ENCODE measurements at places on chromosomes 6 and 20.

- no peak for DNase-seq
These were observed 64.8 kb downstream of the UTRN start for GRCh38 chr6:144349690-144350527.

DNA sequence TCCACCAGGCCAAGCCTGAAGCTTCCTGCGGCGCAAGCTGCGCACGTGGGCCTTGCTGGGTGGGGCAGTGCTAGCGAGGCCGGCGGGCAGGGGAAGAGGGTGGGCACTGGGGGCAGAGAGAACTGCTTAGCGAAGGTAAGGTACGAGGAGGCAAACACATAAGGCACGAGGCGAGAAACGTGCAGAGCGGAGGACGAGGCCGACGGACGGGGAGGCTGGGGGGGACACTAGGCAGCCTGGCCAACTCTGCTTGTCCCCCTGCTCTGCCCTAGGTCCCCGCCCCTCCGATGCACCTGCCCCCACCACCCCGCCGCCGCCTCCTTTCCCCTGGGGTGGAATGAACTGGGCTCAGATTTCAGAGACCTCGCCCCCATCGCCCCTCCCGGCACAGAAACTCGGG lies 2.1 kb downstream of the HLA-DQB1 start:
- DNase-seq = no peak

DNA sequence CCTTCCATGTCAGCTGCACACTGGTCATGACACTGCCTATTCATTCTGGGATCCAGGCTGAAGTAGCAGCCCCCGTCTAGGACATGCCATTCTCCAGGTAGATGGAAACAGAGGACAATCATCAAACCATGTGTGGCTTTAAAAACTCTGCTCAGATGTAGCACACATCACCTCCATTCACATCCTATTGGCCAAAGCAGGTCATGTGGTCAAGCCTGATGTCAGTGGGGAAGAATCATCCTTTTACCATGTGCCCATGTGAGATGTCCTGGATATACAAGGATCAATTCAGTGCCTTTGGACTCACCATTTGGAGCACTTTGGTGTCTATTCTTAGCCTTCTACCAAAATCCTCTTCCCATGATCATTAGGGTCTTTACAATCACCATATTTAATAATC lies 99.5 kb downstream of the CDC5L start:
- no peak for DNase-seq

GRCh38 chr6:160667639-160668481 lies 3.8 kb upstream of the LPA start:
- peak; percentile 12 for DNase-seq

- no peak for DNase-seq
These were observed 38.2 kb downstream of the MICA start for GRCh38 chr6:31441365-31442267.
